ENCODE measurements at places on chromosomes 5 and 9. TPM values are rescaled to one million over a fixed set of nuclear protein-coding genes. Genes with fewer than 3 reads are reported as not detected.

Gene PRUNE2
- total RNA-seq = 0.50 TPM

Gene LAMC3
- total RNA-seq = 0.07 TPM

Gene CDKN2B
- total RNA-seq = 0.33 TPM

Gene MRPL22
- 89.6 TPM for total RNA-seq

Gene DNM1
- 1.5 TPM for total RNA-seq

Gene FASTKD3
- total RNA-seq = 18.3 TPM

Gene TRIP13
- 47.5 TPM for total RNA-seq

Measured in activated CD4-positive, alpha-beta T cell treated with anti-CD3 and anti-CD28 coated beads, Interleukin-2, amount 10 ng/mL, durations not matched to agents 24 days and 14 days (primary cell).